NCI-H2081 treated with DMSO at 0.1 percent for 48 hours (cell line): ENCODE measurements at places on chromosomes 1 and 21.

DNA sequence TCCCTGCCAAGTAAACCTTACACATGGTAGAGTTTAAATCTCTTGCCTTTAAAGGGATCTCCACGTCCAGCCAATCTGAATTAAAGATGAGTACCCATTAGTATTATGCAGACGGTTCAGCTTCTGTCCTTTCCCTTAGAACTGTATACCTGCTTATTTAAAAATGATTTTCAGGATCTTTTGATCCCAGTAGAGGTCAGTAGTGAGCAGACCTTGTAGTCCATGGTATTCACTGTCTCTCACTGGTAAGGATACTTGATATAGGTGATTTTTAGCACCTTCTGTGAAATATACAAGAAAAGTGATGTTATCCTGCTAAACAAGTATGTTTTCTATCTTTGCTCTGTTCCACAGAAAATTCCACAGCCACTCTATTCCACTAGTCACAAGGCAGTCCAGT is 1211.6 kb upstream of the ADGRL4 start:
- no peak for DNase-seq

DNA sequence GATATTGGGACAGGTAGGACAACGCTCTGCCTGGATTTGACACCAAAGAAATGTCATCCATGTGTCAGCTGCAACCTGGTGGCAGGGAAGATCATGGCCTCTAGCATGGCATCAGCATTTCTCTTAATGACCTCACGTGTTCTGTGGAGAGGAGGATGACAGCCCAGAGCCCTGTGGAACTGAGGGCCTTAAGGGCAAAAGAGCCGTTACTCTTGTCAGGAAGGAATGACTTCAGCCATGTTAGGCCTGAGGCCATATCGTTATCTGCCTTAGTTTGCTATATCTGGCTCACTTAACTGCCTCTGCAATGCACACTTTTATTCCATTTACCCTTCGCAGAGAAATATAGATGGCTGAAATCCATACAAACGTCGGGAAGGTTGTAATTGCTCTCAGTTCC is 83.2 kb upstream of the PBX1 start:
- DNase-seq, result no peak

GRCh38 chr1:187338762-187339412 is 510.1 kb downstream of the PLA2G4A start:
- no peak for DNase-seq

DNA sequence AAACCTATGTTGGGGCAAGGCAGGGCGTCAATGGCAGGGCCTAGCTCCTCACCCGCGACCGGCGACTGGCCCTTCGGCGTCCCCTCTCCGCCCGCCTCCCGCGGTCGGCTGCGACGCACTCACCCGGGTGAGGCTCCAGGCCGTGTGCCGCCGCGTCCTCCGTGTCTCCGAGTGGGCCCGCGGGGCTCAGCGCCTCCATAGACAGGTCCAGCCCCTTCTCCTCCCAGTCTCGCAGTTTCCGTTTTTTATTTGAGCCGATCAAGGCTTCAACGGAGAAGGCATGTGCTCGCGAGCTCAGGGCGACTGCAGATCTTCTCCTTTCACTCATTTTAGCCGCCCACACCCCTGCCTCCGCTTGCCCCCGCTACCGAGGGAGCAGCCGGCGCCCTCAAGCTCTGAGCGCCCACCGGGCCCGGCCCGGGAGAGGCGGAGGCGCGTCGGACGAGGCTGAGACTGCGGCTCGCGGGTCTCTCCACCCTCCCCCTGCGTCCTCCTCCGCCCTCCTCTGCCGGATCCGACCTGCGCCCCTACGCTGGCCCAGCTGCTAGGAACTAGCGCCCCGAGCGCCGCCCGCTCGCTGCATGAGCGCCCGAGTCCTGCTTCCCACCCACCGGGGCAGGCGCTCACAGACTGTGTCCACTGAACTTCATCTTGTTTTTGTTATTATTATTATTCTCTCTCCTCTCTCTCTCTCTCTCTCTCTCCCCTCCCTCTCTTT is 516 bp downstream of the TBX15 start:
- no peak for DNase-seq

GRCh38 chr1:85374160-85374559 is 90.8 kb downstream of the DDAH1 start:
- DNase-seq, result no peak

- DNase-seq, result no peak
Observed at GRCh38 chr1:108767115-108767514, 20.6 kb downstream of the STXBP3 start.
